ENCODE measurements at places on chromosomes 3 and 15.
A peak's percentile ranks its signal among the peaks of the same experiment; 100 is the strongest.

DNA sequence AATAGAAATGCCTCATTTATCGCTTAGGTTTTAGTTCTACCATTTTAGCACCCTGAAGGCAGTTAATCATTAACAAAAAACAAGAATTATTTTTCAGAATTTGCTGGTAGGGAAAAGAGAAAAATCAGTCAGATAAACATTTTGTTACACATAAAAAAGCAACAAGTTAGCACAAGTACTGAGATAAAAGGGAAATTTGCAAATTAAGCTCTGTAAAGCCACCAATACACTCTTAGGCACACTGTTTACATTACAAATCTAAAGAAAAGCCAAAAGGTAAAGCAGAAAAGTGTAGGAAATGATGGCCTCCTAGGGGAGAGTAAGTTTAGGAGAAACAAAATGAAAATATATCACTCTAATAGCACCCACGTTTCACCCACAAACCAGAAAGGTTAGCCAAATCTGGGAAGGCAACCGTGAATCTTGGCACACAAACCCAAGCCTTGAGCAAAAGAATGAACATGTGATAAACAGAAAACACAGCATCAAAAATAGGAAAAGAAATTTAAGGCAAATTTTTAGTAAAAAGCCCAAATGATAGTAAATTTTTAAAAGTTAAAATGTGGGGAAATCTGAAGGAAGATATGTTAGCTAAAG is 1.6 kb upstream of the SATB1 start:
- DNase-seq: no peak

DNA sequence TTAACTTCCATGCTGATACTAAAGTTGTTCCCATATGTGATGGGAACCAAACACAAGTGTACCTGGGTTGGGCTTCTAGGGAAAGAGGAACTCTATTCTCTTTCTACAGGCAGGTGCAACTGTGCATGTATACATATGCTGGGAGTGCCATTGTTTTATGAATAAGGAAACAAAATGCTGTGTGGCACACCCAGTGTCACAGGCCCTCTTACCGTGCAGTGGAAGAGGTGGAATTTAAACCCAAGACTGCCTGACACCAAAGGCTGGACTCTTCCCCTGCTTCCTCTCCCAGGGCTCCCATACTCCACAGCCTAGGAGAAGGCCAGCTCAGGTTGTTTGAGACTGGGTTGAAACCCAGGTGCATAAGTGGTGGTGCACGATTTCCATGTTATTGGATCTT is 1.9 kb upstream of the FETUB start:
- DNase-seq: no peak

- DNase-seq: no peak
These were observed 151.6 kb downstream of the IL5RA start for GRCh38 chr3:2958551-2958950.

GRCh38 chr3:45673273-45673672 is 15.9 kb upstream of the SACM1L start:
- DNase-seq: no peak

DNA sequence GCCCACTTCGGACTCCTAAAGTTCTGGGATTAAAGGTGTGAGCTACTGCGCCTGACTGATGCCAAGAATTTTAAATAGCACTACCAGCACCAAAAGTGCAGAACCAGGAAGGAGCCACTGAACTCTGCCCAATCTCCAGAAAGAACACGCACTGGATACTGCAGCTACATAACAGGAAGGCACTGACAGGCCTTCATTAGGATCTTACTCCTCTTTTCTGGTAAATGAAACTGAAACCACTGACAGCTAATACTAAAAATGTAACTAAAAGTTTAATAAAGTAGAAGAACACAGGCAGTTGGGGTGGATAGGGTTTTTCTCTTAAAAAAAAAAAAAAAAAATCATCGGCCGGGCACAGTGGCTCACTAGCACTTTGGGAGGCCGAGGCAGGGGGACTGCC is 74.1 kb upstream of the CHRM5 start:
- no peak for DNase-seq

DNA sequence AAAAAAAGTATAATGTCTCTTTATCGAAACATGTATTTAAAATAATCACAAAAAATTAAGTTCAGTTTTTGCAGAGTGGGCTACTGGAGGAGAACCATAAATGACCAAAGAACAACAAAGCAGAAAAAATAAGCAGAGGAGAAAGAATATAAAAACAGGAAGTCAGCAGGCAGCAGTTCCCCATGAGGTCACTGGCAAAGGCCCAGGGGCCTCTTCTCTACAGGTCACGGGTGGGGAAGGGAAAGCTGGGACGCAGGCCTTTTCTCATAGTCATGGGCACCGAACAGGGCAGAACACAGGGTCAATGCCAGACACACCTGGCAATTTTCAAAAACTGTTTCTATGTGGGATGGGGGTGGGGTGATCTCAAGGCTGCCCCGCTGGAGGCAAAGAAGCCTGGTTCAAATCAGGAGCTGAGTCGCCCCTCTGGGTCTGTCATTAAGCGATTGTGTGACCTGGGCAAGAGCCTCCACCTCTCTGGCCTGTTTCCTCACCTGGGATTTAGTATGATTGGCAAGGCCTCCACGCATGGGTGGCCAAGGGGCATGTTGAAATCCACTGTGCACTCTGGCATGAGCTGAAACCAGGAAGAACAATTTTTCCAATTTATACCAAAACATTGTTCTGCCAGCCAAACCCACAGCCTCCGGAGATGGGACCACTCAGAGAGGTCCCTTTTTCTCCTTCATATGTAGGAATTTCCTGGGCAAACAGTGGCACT is 43.8 kb upstream of the UACA start:
- DNase-seq: no peak

- no peak for DNase-seq
These were observed 144.2 kb upstream of the ANKRD28 start for GRCh38 chr3:15941958-15942357.

- DNase-seq: peak; percentile 48
These were observed 114.3 kb upstream of the ARHGEF3 start for GRCh38 chr3:56915966-56916586.

DNA sequence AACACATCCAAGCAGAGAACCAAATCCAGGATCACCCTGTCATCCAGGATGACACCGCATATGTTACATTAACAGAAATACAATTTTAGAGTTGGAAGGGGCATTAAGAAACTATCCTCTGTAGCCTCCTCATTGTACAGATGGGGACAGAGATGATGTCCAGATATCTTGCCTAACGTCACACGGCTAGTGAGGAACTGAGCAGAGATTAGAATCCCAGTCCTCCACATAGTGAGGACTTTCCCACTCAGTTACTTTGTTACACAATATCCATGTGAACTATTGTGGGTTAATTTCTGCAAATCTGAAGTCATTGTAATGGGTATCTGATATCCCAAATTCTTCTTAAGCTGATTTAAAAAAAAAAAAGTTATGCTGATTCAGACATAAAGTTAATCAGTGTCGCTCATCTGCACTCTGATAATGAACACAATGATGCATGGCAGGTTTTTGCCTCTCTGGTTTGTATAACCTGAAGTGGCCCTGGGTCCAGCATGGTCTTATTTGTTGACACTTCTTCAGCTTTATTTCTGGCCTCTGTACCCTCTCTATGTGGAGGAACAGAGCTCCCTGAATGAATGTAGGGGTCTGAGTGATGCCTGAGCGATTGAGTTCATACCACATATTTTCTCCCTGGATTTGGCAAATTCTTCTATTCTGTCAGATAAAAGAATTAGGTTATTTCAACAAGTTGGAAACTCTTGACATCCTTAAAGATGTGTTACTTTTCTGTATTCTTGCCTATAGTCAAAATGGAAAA is 76.0 kb upstream of the LIMD1 start:
- no peak for DNase-seq

DNA sequence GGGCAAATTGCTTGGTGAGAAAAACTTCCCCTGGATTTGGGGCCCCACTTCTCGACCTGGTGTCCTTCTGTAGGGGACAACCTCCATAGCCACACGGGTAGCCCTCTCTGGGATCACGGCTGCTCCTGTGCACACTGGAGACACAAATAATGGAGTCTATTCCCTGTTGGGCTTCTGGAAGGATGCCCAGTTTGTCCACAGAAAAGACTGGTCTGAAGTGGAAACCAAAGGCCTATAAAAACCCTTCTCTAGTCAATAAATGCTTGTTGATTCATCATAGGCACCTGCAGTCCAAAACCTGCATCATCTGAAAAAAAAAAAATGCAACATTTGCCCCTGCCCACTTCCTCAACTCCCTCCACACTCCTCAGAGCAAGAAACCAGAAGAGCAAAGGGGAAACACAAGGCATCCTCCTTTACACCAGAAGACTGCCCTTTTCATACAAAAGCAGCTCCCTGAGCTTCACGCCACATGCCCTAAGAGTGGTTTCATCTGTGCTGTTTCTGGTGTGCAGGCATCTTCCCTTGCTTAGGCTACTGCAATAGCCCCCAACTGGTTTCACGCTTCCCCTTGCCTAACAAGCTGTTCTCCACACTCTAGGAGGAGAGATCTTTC is 36.3 kb downstream of the SRGAP3 start:
- no peak for DNase-seq

DNA sequence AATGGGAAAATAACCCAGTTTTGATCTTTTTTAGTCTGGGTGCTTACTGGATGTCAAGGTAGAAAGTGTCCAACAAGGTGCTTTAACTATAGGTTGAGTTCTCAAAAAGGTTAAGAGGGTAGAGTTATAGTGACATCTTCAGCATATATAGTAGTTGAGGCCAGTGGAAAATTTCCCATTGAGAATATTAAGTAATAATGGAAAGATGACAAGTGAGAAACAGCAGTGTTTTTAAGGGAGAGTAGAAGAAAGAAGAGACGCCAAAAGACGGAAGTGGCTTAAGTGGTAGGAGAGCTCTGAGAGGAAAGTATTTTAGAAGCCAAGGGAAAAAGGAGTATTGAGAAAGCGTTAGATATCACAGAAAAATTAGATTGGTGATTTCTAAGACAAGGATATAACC is 10.6 kb downstream of the SPRED1 start:
- DNase-seq: no peak

- no peak for DNase-seq
These were observed 23.9 kb downstream of the LRIG1 start for GRCh38 chr3:66476852-66477381.

DNA sequence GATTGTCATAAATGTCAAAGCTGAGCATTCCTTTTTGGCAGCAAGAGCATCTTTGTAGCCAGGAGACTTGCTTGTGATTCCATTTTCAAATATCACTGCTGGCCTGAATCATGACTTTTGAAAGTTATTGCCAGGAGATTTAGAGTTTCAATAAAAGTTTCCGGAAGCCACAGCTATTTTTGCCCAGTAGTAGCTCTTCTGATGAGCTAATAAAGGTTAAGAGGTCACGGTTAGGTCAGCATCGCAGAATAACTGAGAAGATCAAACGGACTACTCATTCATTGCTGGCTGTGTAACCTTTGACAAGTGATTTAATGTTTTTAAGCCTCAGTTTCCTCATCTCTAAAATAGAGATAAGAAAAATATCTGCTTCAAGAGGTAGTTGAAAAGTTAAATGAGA is 105.1 kb upstream of the ETV5 start:
- DNase-seq: no peak

- no peak for DNase-seq
These were observed 26.1 kb upstream of the SFMBT1 start for GRCh38 chr3:53071882-53072431.

DNA sequence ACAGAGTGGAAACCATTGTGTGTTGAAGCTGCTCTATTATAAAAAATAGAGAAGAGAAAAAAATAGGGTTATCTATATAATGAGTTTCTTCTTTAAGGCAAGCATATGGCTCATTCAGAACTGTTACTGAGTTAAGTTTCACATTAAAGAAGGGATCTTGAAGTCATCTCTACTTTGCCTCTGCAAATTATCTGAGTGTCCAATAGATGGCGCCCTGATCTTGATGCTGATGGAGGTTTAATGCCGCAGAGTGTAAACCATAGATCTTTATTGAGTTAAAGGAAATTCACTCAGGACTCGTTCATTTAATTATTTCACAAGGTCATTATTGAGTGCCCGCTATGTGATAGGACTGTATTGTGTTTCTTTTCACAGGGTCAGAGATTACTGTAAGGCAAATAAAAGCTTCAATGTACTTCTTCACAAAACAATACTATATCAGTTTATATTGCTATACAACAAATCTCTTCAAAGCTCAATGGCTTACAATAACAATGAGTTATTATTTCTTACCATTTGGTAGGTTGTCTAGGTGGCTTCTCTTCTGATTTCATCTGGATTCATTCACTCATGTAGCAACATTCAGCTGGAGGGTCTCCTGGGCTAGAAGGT is 171.4 kb downstream of the NSUN3 start:
- DNase-seq: no peak

Measured in activated T-helper 9 cell treated with anti-CD3 and anti-CD28 coated beads, Interleukin-2, amount 50 U/mL, for 16 hours (primary cell).